ENCODE measurements at places on chromosomes 6 and 20.

DNA sequence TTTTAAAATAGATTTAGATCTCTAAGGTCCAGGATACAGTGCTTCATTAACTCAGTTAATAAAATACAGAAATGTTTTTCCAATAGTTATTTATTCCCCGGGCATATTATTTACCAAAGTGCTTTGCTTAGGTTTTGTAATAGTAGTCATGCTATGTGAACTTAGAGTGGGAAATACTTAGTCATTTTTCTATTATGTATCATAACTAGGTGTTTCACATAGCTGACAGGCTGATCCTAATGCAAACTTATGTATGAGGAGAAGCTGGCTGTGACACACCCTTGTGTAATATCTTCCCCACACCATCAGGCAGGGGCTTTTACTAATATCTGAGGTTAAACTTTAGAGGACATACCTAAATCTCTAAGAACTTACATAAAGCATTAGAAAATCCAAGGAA, 277.7 kb upstream of the RIMS1 start:
- DNase-seq, result no peak

DNA sequence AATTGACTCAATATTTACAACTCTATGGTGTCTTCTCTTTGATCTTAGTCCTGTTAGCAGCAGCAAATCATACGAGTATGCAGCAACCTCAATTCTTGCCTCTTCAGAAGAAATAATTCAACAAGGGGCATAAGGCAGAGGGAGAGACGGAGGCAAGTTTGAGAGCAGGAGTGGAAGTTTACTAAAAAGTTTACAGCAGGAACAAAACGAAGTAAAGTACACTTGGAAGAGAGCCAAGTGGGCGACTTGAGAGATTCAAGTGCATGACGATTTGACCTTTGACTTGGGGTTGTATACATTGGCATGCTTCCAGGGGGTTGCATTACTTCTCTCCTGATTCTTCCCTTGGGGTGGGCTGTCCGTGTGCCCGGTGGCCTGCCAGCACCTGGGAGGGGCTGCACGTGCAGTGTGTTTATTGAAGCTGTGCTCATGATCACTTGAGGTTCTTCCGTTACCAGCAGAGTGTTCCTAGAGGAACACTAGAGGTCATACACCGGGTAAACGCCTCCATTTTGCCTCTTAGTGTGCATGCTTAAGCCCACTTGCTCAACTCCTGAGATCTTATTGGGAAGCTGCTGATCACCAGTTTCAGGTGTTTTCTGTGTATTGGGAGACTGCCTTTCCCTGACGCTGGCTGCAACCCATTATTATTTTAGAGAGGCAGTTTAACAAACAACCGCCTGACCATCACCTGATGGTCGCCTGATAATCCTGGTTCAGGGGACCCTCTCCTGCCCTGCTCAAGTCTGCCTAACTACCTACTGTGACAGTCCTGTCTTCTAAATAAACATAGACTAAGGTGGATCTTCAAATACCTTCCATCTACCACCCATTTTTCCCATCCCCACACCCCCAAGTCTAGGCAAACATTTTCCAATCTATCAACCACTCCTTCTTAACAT, 172.4 kb upstream of the MYLIP start:
- DNase-seq, result no peak

- DNase-seq, result no peak
Measured at GRCh38 chr20:10662661-10663458, 10.9 kb downstream of the JAG1 start.

- no peak for DNase-seq
Measured at GRCh38 chr6:144637541-144637940, 352.4 kb downstream of the UTRN start.

GRCh38 chr6:26258212-26258977, 106.6 kb upstream of the BTN3A2 start:
- no peak for DNase-seq

- no peak for DNase-seq
Measured at GRCh38 chr6:21915707-21916260, 322.2 kb downstream of the SOX4 start.

- no peak for DNase-seq
Measured at GRCh38 chr6:10478187-10479040, 42.7 kb upstream of the GCNT2 start.

GRCh38 chr6:39731565-39731964, 6.4 kb upstream of the KIF6 start:
- no peak for DNase-seq

- no peak for DNase-seq
Measured at GRCh38 chr6:125057392-125058246, 95.4 kb downstream of the RNF217 start.

- DNase-seq, result no peak
Measured at GRCh38 chr6:137487869-137488149, 6.4 kb downstream of the OLIG3 start.

- no peak for DNase-seq
Measured at GRCh38 chr20:2295886-2296515, at the start of gene TGM3. Gene TGM3 (plus strand): TSS chr20:2296001. CDS start chr20:2296064, 63 bp downstream.

GRCh38 chr6:79077715-79078074, 359 bp downstream of the PHIP start:
- no peak for DNase-seq

DNA sequence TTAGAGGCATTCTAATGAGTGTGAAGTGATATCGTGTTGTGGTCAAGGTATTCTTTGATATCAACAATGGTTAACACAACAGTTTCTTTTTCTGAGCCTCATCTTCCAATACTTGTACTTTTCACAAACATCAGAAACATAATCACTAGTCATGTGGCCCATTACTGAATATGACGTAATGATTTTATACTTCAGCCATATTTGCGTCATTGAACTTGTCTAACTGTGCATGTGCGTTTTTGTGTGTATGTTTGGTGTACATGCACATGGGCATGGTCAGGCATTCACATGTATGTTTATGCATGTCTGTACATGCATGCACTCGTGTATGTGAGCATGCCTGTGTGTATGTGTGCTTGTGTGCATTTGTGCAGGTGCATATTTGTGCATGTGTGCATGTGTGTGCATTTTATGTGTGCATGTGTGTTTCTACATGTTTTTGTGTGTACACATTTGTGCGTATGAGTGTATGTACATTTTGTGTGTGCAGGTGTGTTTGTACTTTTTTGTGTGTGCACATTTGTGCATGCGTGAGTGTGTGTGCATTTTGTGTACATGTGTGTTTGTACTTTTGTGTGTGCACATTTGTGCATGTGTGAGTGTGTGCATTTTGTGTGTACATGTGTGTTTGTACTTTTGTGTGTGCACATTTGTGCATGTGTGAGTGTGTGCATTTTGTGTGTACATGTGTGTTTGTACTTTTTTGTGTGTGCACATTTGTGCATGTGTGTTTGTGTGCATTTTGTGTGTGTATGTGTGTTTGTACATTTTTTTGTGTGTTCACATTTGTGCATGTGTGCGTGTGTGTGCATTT, 29.4 kb downstream of the PRR18 start:
- no peak for DNase-seq
